ENCODE measurements at places on chromosomes 5 and 9.

- no peak for DNase-seq
Measured at GRCh38 chr5:143402017-143402552, 1.4 kb downstream of the NR3C1 start.

DNA sequence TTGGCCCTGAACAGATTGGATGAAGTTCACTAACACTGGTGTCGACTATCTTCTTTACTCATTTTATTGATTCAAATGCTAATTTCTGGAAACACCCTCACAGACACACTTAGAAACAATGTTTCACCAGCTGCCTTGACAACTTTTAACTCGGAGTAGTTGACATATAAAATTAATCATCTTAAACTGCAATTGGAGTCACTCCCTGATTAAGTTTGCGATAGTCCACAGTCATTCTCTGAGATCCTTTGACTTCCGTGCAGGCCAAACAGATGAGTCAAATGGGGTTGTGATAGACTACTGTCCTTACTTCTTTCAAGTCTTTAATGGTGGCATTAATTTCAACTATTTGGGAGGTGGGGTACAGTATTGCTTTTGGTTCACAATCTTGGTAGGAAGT is 114.4 kb upstream of the PCSK1 start:
- no peak for DNase-seq

GRCh38 chr9:130789747-130790672 is 45.0 kb upstream of the ABL1 start:
- DNase-seq, result no peak

DNA sequence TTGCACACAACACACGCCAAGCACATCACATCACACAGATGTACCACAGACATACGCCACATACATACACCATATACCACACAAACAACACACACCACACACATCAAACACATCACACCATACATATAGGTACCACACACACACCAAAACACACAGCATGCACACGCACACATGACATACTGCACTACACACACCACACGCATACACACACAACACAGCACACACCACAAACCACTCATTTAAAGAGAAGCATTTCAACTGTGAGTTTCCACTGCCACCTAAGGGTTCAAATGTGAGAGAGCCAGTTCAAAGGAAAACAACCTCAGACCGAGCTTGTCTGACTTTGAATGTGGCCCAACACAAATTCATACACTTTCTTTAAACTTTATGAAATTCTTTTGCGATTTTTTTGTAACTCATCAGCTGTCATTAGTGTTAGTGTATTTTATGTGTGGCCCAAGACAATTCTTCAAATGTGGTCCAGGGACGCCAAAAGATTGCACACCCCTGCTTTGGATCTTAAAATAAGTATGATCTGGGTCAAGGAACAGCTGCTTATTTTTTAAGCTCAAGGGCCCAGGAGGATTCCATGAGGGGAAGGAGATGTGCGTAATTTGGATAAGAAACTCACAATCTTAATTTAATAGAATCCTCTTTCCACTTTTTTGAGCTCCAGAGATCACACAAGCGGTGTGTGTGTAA is 494.6 kb downstream of the GADD45G start:
- DNase-seq, result no peak

GRCh38 chr9:126131066-126132010 is 195.3 kb upstream of the MVB12B start:
- DNase-seq, result no peak

DNA sequence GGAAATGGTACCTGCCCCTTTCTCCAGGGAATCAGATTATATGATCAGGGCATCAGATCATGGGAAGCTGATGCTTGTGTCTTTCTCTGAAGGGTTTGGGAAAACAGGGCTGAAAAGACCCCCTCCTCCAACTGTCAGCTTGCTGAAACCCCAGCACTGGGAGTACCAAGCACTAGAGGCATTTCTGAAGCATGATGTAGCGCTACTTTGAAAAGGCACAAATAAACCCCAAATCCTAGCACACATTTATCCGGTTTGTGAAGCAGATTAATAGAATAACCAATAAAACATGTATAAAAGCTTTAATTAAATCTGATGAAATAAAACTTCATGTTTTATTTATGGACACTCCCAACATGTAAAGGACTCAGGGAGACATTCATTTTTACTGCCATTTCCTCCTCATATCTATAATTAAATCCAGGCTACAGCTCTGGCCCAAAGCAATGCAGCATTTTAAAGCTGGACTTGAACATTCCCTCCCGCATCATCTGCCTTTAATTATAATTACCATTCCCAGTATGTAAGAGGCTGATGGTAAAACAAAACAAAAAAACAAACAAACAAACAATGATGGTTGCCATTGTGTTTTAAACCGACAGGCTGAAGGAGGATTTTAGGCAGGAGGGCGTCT is 298.2 kb upstream of the RFX3 start:
- DNase-seq, result no peak

DNA sequence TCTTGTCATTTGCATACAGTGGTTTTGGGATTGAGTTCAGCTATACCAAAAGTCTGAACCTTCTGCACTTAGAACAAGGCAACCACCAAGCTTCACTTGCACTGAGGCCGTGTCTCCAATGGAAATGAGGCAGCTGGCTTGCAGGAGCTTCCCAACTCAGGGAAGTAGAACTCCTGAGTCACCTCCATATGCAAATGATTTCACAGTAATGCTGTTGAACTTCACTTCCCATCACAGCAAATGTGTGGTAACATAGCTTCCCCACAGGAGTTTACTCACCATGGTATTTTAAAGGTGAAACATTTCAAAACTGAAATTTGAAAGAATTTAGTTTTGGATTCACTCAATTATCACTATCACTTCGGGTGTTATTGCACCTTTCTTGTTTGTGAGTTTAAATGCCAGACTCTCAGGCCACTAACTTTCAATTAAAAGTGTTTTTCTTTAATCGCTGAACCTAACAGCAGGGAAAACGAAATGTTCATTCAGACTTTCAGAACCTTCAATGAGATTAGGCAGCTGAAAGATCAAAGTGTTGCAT is 9.0 kb downstream of the CD274 start:
- no peak for DNase-seq

GRCh38 chr9:87383344-87384150 is 114.1 kb upstream of the DAPK1 start:
- no peak for DNase-seq

Measured in nucleus accumbens (tissue), 56 donors.